Hematopoietic multipotent progenitor cell treated with erythropoietin and hydrocortisone succinate and interleukin-3 and kit ligand, for 17 days (in vitro differentiated cells): ENCODE measurements at places on chromosomes 12 and 14.
A peak's percentile ranks its signal among the peaks of the same experiment; 100 is the strongest.

GRCh38 chr14:70415788-70416187, 1.1 kb downstream of the SYNJ2BP start:
- no peak for DNase-seq

- peak; percentile 62 for DNase-seq
These were observed 11.8 kb upstream of the POLR3B start for GRCh38 chr12:106345746-106346145.

DNA sequence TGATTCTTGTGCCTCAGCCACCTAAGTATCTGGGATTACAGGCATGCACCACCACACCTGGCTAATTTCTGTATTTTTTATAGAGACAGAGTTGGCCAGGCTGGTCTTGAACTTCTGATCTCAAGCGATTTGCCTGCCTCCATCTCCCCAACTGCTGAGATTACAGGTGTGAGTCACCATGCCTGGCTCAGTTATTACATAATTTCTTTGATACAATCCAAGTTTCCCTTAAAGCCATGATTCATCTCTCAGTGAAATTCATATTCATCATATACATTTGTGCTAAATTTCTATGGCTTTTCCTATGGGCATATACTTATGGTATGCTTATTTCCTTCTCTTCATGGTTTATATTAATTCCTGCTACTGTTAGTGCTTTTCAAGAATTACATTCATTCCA, 29.1 kb upstream of the PZP start:
- DNase-seq, result no peak

DNA sequence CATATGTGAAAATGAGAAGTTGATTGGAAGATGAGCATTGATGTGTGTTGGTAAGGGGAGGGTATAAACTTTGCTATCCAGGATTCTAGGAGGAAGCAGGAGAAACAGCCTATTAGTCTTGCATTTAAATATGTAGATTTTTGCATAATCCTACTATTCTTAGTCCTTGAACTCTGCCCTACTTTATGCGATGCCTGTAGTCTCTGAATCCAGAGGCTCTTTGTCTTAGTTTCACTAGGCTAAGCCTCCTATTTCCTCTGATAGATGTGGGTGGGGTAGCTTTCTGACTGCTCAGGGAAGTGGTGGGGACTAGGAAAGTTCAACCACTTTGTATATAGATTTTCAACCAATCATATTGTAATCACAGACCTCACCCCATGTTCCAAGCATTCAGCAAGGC, 49.5 kb upstream of the KCNC2 start:
- no peak for DNase-seq

- DNase-seq, result no peak
These were observed 565 bp upstream of the KLHL42 start for GRCh38 chr12:27779416-27779919.

DNA sequence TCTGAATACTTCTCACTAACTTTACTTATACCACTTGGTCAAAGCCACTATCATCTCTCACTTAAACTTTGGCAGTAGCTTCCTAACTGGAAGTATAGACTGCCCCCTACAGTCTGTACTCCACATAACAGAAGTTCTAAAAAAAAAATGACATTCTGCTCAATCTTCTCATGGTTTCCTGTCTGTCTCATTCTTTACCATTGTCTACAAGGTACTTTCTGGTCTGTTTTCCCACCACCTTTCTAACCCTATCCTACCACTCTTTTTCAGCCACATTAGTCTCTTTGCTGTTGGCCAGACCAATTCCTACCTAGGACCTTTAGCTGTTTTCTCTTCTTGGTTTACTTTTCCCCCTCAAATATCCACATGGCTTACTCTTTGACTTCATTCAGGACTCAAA, 14.7 kb downstream of the CPSF6 start:
- peak; percentile 81 for DNase-seq

GRCh38 chr12:125222876-125223275, 157.6 kb downstream of the AACS start:
- no peak for DNase-seq

DNA sequence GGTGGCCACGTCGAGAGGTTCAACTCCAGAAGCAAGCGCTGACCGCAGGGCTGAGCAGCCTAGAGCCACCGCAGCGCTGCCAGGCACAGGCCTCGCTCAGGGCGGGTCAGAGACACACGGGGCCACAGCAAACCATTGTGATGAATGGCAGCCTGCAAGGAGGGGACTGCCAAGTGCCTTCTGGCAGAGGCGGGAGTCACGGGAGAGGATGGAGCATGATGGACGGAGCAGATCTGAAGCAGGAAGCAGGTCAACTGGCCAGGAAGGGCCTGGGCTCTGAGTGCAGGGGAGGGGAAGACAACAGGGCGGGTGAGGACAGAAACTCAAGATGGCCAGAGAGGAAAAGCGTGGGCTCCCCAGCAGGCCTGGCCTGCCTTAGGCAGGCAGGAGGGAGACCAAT, 49.8 kb downstream of the CDC42BPB start:
- no peak for DNase-seq

DNA sequence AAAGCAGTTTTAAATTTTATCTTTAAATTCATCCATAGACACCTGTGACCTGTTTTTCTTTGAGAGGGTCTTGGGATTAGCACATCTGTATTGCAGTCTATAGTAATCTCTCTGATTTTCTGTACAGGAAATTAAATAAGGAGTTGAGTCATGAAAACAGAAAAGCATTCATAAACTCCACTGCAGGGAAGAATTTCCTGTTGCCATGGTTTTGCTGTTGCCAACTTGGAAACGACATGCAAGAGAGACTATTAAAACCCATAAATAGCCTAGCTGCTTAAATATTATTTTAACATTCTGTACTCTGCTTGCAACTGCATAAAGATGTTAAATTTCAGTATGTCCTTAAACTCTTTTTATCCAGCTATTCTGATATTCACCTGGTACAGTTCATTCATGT, 281.0 kb upstream of the RGS6 start:
- no peak for DNase-seq
